Adipose tissue (tissue), 3 donors: ENCODE measurements at places on chromosomes 3 and 15. TPM values are rescaled to one million over a fixed set of nuclear protein-coding genes. Genes with fewer than 3 reads are reported as not detected.

Gene ZNF80
- polyA plus RNA-seq, result not detected

Gene CASR
- polyA plus RNA-seq, result under 0.01 TPM

Gene SCAANT1
- polyA plus RNA-seq, result not detected

Gene SEMA3B
- 17.9 TPM for polyA plus RNA-seq

Gene ARHGAP31
- 2.0 TPM for polyA plus RNA-seq

Gene TIMP4
- 109 TPM for polyA plus RNA-seq

Gene IL5RA
- 0.05 TPM for polyA plus RNA-seq

Gene BCL2A1
- 25.7 TPM for polyA plus RNA-seq

Gene SCAMP2
- polyA plus RNA-seq, result 26.3 TPM

Gene TMEM39A
- 20.4 TPM for polyA plus RNA-seq

Gene ITPR1
- 14.2 TPM for polyA plus RNA-seq
